ENCODE measurements at places on chromosomes 1 and 21. TPM values are rescaled to one million over a fixed set of nuclear protein-coding genes. Genes with fewer than 3 reads are reported as not detected.

LCE2B gene
- polyA plus RNA-seq = not detected

AVPR1B gene
- polyA plus RNA-seq = not detected

ARID1A gene
- 16.0 TPM for polyA plus RNA-seq

TSPEAR gene
- polyA plus RNA-seq = not detected

RHOU gene
- polyA plus RNA-seq = 1.1 TPM

TAS1R1 gene
- polyA plus RNA-seq = 0.35 TPM

CCDC185 gene
- polyA plus RNA-seq = not detected
